ENCODE measurements at places on chromosomes 13 and 19.

GRCh38 chr19:17996826-17997316, 11.1 kb upstream of the ARRDC2 start:
- DNase-seq, result peak; percentile 77

GRCh38 chr13:111610879-111611278, 290.4 kb downstream of the TEX29 start:
- no peak for DNase-seq

DNA sequence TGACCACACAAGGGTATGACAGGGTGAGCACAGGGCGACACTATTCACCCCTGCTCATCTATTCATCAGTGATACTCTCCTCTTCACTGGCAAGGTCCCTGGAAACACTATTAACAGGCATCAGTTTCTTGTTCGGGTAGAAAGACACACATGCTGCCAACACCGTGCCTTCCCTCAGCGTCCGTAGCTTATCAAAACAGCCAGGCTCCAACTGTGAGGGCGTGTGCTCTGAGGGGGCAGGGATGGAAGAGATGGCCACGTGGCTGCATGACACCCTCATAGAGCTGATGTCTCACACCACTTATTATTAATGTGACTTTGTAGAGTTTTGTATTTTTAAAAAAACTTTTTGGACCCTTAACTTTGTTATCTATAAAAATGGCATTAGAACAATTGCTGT, 160.3 kb downstream of the ITGBL1 start:
- DNase-seq, result no peak

- DNase-seq, result no peak
These were observed 5.6 kb downstream of the ICAM5 start for GRCh38 chr19:10295305-10295846.

DNA sequence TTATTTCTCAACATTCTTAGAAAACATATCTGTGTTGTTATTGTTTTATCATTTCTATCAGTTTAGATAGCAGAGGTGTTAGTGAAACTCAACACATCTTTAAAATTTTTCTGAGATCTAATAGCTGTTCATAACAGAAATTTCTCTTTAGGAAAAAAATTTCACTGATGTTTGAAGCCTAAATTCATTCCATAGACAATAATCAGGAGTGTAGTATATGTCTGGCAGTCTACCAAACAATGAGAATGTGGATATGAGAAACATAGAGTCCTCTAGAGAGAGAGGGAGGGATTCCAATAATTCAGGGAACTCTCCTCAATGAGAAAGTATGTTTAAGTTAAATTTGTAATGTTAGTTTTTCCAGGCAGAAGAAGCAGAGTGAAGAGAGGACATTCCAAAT, 118.2 kb upstream of the EDNRB start:
- DNase-seq, result no peak

- no peak for DNase-seq
These were observed 5.7 kb upstream of the ZNF792 start for GRCh38 chr19:34969721-34970120.

- DNase-seq, result no peak
These were observed 269.1 kb downstream of the ABCC4 start for GRCh38 chr13:95032121-95032520.

DNA sequence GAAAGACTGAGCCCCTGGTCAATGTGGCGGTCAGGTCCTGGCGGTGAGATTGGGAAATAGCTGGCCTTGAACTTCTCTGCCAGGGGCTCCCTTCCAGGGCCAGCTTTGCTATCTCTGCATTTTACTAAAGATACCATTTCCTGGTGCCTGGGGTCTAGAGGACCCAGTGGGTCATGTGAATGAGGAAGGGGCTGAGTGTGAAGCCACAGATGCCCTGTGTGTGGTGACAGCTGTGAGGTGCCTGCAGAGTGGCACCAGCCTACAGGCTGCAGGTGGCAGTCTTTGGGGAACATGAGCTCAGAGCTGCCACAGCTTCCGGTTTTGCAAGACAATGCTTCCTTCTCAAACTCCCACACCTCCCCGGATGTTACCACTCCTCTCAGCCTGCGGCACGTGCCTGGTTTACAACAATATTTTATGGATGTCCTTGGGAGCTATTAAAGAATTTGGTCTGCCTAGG, 5.2 kb upstream of the MLNR start:
- DNase-seq, result peak; percentile 11

DNA sequence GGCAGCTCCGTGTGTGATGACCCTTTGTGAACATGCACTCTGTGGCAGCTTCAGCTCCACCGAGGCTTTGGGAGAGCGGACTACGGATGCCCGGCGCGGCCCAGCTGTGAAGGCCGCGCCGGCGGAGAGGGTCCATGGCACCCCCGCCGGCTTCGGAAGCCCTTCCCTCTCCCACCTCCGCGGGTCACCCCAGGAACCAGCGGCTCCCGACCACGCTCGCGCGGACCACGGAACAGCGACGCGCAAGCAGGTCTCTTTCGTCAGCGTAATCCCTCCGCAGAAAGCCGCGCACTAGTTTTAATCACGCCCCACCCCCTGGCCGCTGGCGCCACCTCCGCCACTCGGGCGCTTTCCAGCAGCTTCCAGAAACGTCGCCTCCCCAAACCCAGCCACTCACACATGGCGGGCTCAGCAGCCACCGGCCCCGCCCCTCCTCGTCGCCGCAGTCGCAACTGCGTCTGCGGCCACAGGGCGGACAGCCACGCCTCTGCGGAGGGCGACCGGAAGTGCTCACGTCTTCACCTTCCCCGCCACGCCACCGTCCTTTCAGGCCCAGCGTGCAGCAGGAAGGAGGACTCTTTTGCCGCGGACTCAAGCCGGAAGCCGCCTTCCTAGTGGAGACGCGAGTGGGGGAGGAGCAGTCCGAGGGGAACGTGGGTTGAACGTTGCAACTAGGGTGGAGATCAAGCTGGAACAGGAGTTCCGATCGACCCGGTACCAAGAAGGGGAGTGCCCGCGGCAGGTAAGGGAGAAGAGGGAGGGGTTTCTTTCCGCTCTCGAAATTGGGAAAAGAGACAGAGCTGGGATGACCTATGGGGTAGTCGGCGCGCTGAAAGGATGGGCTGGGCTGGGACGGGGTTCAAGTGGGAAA, at the start of gene USPL1:
TSS of gene USPL1 (plus strand) at position 606 of the 871 bp plus-strand sequence. CDS start 3,221 bp downstream, outside the sequence.
- DNase-seq, result peak; percentile 97

DNA sequence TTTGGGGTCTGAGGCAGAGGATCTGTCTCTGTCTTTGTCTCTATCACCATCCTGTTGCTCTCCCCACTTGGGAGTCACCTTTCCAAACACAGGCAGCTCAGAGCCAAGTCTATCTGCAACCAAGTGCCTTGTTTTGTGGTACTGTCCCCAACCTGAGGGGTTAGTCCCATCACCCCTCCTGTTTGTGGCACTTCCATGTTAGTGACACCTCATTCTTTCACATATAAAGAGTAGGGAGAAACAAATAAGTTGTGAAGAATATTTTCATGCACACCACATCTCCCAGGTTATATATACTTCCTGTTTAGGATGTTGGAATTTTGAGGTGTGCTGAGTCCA, 3.7 kb downstream of the GDF15 start:
- DNase-seq, result no peak

DNA sequence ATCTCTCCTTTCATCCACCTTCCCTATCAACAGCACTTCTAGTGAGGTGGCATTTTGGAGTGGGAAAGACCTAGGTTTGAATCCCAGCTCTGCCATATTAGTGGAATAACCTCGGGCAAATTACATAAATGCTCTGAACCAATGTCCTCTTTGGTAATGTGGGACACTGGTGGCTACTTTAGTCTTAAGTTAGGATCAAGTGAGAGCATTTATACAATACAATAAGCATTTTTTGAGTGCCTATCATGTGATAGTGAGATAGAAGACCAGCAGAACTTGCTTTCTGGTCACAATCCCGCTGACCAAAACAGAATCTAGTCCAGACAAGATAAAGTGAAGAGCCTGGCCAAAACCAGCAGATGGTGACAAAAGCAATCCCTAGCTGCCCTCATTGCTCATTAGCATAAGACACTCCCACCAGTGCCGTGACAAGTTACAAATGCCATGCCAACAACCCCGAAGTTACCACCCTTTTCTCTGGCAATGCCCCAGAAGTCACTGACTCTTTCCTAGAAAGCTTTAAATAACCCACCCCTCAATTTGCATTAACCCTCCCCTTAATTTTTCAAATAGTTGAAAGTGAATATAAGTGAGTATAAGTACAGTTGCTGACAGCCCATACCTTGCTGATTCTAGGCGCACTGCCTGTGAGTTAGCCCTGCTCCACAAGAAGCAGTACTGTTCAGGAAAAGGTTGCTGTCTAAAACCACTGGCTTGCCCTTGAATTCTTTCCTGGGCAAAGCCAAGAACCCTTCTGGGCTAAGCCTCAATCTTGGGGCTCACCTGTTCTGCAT, 28.9 kb upstream of the KPNA3 start:
- DNase-seq, result no peak

DNA sequence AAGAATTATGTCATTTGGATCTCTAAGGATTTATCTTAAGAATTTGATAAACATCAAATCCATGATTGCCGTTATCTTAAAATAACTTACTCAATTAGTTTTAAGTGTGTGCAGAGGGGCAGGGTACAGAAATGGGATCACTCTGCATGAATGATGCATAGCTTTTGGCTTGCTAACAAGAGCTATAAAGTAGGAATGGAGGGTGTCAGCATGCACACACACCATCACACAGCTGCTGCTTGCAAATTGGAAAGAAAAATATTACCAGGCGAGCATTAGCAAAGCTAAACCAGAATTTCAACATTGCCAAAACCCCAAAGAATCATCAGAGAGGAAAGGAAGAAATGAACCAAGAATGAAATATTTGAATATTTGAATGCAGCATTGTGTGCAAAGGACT, 580.6 kb downstream of the LMO7 start:
- no peak for DNase-seq

DNA sequence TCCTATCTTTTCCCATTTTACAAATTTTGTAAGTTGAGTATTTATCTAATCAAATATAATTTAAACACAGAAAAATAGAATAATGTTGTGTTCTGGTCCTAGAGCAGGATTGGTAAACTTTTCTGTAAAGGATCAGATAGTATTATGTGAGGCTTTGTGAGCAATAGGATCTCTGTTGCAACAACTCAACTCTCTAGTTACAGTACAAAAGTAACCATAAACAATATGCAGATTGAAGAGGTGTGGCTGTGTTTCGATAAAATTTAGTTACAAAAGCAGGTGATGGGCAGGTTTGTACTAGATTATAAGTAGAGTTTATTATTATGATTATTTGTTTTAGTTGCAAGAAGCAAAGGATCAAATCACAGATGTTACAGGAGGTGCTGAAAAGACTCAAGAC, 15.2 kb upstream of the C1QTNF9B start:
- DNase-seq, result no peak

DNA sequence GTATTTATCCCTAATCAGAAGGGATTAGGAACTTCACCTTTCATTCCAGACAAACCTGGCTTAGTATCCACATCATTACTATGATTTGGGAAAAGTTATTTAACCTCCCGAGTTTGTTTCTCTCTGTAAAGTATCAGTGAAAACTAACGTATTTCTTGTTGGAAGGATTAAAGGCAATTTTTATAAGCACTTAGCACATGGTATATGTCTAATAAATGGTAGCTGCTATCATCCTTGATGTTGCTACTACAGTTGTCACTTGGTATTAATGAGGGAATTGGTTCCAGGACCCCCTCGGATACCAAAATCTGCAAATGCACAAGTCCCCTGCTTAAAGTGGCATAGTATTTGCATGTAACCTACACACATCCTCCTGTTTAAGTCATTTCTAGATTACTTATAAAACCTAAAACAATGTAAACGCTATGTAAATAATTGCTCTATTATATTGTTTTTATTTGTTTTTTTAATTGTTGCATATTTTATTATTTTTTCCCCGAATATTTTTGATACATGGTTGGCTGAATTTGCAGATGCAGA, 42.7 kb upstream of the FAM124A start:
- no peak for DNase-seq

DNA sequence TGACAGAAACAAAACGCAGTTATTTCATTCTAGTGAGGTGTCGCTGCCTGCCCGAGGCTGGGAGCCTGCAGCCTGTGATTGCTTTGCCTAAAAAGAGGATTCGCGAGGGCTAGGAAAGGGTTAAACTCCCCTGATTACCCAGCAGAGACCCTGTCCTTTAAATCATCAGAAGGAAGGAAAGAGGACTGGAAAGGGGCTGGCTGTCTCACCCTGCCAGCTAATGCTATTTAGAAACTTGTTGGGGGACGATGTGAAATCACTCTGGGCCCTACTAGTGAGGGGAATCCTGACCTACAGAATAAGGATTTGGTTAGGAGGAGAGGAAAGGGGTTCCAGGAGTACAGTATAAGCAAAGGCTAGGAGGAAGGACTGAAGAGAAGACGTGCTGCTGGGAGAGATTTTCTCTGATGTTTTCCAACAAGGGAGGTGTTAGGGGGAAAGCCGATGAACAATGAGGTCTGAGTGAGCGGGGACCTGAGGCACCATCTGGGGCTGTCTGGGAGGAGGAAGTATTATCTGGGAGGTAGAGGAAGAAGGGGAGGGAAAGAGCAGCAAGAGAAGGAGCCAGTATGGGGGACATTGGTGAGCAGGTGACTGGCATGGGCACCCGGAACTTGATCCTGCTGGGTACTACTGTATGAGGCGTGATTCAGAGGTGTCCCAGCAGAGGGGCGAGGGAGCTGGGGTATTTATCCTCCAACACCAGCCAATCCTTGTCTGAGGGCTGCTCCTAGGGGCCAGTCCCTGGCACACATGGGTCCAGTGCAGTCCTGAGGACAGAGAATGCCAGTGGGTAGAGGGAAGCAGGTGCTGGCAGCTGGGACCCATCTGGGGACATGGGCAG, 55.7 kb upstream of the PTPRS start:
- no peak for DNase-seq

DNA sequence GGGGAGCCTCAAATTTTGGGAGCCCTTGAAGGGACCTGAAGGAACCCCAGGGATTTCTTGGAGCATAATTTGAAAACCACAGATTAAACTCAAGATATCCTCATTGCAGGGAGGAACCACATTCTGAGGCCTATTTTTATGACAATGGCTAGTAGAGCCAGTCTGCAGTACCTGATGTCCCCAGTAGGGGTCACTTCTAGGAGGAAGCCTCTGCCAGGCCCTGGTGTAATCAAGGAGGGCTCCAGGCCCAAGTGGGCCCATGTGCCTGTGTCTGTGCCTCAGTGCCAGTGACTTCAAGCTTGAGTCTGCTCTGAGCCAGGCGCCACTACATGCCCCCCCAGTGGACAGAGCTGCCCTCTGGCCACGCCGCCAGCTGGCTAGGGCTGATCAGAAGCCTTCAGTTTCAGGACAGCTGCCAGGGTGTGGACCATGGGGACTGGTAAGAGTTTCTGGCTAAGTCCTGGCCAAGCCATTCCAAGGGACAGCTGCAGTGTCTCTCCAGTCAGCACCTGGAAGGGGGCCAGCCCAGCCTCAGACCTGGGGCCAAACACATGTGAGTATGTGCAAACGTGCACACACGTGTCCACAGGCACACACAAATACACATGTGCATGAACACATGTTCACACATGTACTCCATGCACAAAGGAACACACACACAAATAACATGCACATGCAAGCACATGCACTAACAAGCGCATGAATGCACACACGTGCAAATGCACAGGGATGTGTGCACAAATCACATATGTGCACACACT, 20.5 kb upstream of the SLC7A10 start:
- DNase-seq, result no peak

GRCh38 chr19:782878-783668, 14.2 kb upstream of the PTBP1 start:
- DNase-seq, result no peak
